ENCODE measurements at places on chromosomes 2 and 18. TPM values are rescaled to one million over a fixed set of nuclear protein-coding genes. Genes with fewer than 3 reads are reported as not detected.

DNA sequence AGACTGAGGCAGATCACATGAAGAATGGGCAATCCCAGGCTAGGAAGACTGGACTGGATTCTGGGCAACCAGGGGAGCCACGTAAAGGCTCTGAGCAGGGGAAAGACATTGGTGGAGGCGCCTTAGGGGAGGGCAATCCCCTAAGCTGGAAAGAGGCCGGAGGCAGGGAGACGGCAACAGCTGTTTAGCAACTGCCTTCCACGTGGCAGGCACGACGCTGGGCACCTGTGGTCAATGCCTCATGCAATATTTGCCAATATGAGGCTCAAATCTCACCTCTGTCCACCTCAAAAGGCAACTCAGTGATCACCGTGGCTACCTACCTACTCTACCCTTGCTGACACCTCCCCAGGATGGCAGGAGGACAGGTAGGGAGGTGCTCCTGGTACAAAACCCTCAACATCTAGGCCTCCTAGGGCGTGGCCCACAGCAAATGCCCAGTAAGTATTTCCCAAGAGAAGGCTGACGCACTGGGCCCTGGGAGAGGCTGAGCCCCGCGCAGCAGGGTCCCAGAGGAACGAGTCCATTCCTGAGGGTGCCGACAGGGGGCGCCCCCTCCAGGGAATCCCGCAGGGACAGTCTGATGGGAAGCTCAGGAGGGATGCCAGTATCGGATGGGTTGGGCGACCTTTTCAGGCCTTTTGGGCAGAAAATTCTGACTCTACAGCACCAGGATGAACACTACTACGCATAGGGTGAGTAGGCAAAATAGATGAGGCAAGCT is 8.9 kb downstream of the BOLA3 start:
- no peak for DNase-seq

STAT4 gene
- total RNA-seq = not detected

GRCh38 chr18:10751653-10752052 is 225.8 kb downstream of the NAPG start:
- DNase-seq = no peak

DNAJC27 gene
- 23.4 TPM for total RNA-seq

SERPINB2 gene
- total RNA-seq = not detected

- no peak for DNase-seq
Observed at GRCh38 chr2:66869076-66869475, 434.2 kb downstream of the MEIS1 start.

DNA sequence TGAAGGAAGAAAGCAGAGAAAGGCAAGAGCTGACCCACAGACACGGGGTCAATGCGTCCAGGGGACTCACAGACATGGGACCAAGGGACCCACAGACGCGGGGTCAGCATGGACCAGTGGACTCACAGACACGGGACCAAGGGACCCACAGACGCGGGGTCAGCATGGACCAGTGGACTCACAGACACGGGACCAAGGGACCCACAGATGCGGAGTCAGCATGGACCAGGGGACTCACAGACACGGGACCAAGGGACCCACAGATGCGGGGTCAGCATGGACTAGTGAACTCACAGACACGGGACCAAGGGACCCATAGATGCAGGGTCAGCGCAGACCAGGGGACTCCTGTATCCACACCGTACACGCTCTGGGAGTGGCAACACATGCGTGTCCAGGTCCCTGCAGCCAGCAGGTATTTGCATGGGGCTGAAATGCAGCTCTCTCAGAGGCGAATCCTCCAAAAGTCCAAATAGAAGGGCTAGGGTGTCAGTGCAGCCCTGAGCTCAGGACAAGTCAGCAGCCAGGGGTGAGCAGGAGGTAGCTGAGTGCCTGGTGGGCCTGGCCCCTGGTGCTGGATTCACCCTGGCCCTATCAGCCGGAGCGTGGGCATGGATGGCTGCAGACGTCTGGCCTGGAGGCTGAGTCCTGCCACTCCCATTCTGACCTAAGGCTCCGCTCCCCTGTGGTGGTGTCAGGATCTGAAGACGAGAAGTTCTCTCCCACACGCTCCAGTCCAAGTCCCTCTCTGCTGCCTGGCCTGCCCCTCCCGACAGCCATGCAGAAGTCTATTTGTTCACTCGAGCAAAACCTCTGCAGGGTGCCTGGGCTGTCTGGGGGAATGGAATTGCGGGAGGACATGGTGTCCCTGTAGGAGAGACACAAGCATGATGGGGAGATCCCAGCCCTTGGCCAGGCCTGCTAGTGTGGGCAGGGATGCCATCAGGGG is 28.5 kb downstream of the TMEM18 start:
- no peak for DNase-seq

ALLC gene
- 11.4 TPM for total RNA-seq

DNA sequence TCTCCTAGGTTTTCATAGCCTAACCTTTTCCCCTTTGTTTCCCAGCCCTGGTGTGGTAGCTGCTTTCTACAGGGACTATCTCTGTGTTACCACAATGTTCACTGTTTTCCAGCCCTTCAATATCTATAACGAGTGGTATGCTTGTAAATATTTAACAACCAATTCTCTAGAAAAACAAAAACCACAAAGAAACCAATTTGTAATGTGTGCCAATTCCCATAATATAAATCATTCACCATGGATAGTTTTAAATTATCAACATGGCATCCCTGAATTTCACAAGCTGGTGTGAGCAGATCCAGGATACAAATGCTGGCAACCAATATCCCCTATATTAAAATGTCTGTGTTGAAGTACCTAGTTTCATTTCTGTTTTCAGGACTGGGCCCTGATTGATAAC is 207.5 kb upstream of the FBXO11 start:
- DNase-seq = no peak

DNA sequence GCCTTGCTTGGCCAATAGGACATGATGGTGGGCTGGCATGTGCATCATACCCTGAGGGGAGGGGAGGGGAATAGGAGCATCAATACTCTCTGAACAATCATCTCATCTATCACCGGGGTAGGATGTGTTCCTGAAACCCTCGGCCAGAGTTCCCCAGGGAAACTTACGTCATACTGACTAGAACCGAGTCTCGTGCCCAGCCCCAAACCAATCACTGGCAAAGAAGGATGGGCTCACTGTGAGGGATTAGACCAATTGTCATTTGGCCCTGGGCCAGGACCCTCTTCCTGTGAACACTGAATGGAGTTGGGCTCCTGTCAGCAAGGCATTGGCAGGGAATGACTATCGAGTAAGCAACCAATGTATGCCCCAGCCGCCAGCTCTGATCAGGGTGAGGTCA is 261.5 kb downstream of the MYCN start:
- no peak for DNase-seq

MDH1B gene
- 2.4 TPM for total RNA-seq

DNA sequence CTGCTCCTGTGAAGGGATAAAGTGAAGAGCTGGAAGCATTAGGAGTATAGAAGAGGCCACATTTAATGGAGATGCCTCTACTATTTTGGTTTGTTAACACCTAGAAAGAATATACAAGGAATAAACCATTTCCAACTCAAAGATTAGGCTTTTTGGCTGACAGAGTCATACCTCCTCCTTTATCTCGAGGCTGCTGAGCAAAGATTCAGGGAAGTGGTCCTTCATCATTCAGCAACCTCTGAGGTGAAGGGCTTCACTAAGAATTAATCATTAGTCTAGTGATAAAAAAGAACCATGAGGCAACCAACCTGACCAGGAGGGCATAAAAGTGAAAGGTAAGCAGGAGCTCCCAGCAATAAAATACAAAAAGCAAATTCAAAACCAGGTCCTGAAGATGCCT is 25.8 kb downstream of the AAK1 start:
- no peak for DNase-seq

DNA sequence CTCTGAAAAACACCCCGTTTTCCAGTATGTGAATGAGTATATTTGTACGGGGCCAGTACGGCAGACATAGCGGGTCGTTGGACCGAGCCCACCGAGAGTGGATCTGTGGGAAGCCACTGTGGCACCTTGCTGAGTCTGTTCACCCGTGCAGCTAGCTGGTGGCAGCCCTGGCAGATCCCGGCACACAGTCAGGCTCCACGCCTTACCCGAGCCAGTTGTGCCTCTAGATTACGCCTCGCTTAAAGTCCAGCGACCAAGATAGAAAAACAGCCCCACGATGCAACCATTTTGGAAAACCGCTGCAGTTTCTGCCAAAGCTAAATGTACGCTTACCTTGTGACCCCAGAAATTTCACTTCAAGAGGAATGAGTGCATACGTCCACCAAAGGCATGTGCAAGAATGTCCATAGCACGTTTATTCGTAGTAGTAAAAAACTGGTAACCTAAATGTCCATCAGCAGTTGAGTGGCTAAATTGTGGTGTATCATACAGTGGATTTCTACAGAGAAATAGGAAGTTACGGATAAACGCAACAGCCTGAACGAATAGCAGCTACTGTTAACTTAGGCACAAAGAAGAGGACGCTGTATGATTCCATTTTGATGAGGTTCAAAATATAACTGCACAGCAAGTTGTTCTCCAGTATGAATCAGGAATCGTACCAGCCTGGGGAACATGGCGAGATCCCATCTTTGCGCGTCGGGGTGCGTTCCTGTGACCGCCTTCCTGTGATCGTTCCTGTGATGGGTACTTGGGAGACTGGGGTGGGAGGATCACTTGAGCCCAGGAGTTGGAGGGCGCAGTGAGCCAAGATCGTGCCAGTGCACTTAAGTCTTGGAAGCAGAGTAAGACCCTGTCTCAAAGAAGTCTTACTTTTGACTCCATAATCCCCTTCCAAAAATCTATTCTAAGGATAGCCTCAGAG is 688 bp upstream of the WDR33 start:
- DNase-seq = no peak

DNA sequence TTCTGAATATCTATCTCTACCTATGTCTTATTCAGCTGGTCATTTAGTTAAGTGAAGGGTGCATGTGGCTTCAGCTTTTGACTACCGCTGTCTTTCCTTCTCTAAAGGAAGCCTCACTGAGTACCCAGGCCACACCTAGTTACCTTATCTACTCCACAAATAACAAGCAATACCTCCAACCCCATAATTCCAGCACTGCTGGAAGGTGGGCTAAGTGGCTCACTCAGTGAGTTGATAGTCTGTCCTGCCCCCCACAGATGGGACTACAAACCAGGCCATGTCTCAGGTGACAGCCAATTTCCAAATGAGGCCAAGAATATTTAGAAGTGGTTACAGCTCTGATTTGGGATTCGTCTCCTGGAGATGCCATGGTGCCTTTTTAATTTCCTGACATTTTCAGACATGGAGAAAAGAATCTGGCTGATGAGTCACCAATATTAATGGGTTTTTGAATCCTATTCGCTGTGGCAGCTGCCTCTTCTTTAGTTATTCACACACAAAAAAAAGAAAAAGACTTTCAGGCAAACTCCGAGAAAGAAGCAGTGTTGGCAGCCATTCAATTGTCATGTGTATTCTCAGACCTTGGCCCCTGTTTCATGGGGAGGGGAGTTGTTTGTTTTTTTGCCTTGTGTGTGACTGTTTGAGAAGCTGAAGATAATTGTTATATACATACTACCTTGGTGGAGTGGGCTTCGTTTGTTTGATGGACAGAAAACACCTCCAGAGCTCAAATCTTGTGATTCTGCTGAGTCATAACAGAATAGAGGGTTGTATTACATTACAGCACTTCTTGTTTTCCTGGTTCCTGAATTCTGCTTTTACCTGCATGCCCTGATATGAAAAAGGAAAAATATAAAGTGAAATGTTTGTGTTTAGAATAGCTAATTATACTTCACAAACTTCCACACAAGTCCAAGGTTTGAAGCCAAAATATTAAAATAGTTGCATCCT is 64.2 kb downstream of the SCG2 start:
- no peak for DNase-seq

ACTG2 gene
- total RNA-seq = 6.3 TPM

ZNF385B gene
- total RNA-seq = 3.9 TPM

- no peak for DNase-seq
Observed at GRCh38 chr2:12083713-12084419, 337.4 kb downstream of the LPIN1 start.

SPP2 gene
- total RNA-seq = not detected

GRCh38 chr2:63054841-63055225 is 4.2 kb downstream of the OTX1 start:
- DNase-seq = no peak

DNA sequence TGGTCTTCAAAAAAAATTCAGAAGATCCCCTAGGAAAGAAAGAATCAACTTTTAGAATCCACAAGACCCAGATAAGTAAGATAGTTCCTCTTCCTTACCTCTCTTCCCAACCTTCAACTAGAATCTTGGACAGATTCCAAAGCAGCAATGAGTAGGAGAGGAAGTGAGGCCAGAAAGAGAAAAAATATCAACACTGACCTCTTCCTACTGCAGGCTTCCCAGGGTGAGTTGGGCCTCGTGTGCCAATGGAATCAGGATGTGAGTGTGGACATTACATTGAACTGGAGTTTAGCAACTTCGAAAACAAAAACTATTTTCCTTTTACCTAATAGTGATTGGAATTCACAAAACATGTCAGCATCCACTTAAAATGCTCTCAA is 102.5 kb upstream of the PIEZO2 start:
- DNase-seq = no peak

CRIM1 gene
- total RNA-seq = 191 TPM

GRCh38 chr2:168210895-168211570 is 36.4 kb downstream of the STK39 start:
- no peak for DNase-seq

GRCh38 chr18:72542342-72542741 is 1.8 kb downstream of the CBLN2 start:
- DNase-seq = no peak

RRM2 gene
- not detected for total RNA-seq

- no peak for DNase-seq
Observed at GRCh38 chr18:57347784-57348183, 4.6 kb upstream of the ST8SIA3 start.

EGR4 gene
- total RNA-seq = not detected

GRCh38 chr2:51899643-51900042 is 867.7 kb upstream of the NRXN1 start:
- DNase-seq = no peak

Measured in tibial nerve (tissue), 4 donors.